Bronchial epithelial cell (primary cell): ENCODE measurements at places on chromosomes 1 and 21. TPM values are rescaled to one million over a fixed set of nuclear protein-coding genes. Genes with fewer than 3 reads are reported as not detected.

GRCh38 chr1:218350035-218350525 lies 4.9 kb downstream of the TGFB2 start:
- DNase-seq, result no peak

Gene CLCA2
- total RNA-seq, result 15.3 and 84.4 TPM in 2 replicates

DNA sequence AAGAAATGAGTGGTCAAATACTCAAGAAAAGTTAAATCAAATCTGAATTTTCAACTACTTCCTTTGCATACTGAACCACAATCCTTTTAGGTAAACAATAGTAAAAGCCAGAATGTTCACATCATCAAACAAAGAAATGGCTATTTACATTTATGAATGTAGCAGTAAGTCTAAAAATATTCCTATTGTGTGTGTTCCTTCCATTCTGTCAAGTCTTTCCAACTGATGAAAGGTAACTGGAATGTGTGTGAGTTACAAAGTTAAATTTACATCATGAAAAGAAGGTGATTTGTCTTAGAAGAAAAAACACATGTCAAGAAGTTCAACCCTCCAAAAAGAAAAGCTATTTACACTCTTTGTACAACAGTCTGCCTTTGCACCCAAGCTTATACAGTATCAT lies 203.1 kb downstream of the SIPA1L2 start:
- DNase-seq, result no peak

Gene KCNJ9
- total RNA-seq, result under 0.01 and 0.13 TPM in 2 replicates

DNA sequence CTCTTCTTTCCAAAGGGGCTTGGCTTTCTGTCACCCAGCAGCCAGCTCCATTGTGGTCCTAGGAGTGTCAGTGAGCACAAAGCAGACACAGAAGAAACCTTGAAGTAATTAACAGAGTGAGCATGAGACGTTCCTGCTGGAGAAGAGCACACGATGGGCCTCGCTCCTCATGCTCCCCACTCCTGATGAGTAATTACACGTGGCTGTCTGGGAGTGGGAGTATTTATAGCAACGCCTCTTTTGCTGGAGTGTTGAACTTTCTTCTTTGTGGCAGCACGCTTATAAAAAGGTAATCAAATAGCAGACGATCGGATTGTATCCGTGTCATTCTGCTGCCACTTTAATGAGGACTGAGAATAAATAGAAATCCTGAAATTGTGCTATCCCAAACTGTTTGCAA lies 185.8 kb downstream of the CAMTA1 start:
- DNase-seq, result no peak

DNA sequence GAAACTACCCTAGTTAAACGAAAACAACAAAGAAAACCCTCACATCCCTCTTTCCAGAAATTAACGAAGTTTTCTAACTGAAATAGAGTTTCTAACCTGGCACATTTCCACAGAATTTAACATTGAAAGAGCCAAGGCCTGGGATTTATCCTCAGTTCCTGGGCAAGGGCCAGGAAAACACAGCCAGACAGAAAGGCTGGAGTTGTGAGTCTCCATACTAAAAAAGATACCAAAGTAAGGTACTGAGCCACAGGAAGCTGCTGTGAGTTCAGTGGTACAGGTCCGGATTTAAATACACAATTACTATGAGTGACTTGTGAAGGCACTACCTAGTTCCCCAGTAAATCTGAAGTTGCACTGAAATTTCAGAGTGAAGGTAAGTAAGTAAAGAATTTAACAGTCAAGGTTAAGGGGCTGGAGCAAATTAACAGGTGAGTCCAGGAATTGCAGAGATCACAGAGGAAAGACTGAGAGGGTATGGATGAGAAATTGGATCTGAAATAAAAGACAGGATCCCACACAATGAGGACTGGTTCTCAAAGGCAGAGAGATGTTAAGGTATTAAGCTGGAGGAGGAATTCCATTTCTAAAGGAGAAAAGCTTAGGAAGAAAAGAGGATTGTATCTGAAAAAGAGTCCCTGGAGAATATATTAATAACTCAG lies 905 bp downstream of the LIX1L start:
- no peak for DNase-seq

DNA sequence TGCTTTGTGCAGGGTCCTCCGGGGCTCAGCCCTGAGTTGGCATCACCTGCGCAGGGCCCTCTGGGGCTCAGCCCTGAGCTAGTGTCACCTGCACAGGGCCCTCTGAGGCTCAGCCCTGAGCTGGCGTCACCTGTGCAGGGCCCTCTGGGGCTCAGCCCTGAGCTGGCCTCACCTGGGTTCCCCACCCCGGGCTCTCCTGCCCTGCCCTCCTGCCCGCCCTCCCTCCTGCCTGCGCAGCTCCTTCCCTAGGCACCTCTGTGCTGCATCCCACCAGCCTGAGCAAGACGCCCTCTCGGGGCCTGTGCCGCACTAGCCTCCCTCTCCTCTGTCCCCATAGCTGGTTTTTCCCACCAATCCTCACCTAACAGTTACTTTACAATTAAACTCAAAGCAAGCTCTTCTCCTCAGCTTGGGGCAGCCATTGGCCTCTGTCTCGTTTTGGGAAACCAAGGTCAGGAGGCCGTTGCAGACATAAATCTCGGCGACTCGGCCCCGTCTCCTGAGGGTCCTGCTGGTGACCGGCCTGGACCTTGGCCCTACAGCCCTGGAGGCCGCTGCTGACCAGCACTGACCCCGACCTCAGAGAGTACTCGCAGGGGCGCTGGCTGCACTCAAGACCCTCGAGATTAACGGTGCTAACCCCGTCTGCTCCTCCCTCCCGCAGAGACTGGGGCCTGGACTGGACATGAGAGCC lies 22.7 kb downstream of the COL6A1 start:
- DNase-seq, result no peak

Gene LY9
- under 0.01 TPM in 1 of 2 replicates, not detected in the other for total RNA-seq

Gene CA14
- total RNA-seq, result not detected in 2 replicates

Gene LRRC8B
- 7.6 and 17.5 TPM in 2 replicates for total RNA-seq

Gene MTARC1
- total RNA-seq, result 2.0 and 5.8 TPM in 2 replicates

DNA sequence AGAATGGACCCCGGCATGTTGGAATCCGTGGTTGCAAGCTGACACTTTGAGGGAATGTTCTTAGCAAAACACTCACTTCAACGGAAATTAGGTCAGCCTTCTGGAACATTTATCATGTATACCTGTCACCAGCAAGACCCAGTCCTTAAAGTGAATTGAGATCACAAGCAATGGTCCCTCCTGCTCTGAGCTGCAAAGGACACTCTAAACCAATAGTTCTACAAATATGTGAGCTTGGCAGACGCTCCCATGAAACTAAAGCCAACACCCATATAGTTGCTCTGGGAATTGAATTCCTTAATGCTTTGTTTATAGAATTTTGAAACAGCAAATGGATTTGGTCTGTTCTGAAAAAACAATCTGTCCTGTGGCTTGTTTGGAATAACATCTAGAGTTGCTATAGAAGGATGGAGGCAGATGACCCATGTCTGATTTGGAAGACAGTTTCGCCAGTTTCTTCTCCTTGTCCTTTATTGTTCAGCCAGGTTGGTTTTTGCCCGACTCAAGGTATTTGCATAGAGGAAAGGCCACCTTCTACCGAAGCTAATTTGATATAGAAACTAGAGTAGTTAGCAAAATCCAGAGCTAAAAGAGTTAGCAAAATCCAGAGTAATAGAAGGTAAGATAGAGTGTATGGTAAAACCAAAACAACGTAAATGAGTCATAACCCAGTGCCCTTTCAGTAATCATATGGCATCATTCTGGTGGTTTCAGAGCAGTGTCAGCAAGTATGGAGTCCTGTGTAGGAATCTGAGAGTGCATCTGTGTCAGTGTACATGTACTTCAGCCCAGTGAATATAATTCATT lies 236.2 kb downstream of the NFIA start:
- peak; percentile 91 for DNase-seq

- DNase-seq, result peak; percentile 41
Observed at GRCh38 chr1:47757226-47757975, 239.8 kb downstream of the TRABD2B start.

DNA sequence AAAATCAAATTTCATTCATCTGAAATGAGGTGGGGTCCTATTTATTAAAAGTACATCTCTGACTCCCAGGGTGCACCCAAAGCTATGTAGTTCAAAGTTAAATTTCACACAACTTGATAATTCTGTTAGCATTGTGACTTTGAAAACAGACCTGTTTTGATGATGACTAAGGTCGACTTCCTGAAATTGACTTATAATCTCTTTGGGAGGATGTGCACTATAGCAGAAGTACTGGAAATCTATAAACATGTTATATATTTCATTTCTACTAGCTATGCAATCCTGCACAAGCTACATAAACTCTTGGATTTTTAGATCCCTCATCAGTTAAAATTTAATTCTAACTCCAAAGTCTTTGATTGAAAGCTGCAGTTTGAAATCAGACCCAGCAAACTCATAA lies 507.6 kb downstream of the NEGR1 start:
- no peak for DNase-seq

Gene EPS15
- 34.8 and 37.8 TPM in 2 replicates for total RNA-seq

- no peak for DNase-seq
Observed at GRCh38 chr1:99675994-99676393, 30.1 kb downstream of the PALMD start.

Gene CACNA1E
- total RNA-seq, result under 0.01 TPM in 1 of 2 replicates, not detected in the other

DNA sequence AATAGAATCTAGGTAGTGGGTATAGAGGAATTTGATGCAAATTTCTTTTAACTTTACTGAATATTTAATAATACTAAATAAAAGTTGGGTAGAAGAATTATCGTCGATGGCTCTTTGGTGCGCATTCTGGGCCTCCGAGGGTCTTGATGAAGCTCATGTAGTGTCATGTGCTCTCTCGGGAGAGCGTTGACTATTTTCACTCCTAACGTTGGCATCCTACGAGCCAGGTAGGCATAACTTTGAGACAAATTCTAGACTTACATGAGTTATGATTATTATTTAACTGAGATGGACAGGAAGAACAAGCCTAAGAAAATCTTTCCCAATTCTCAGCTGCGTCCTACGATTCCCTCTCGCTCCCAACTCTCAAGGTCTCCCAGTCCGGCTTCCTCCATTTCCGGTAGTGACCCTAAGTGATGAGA lies 550 bp upstream of the PCAT6 start:
- DNase-seq, result no peak
